ENCODE measurements at places on chromosomes 12 and 14. TPM values are rescaled to one million over a fixed set of nuclear protein-coding genes. Genes with fewer than 3 reads are reported as not detected.

The BEST3 gene
- polyA plus RNA-seq: not detected

The OTOGL gene
- 0.33 TPM for polyA plus RNA-seq

The SERPINA1 gene
- not detected for polyA plus RNA-seq

The DPPA3 gene
- polyA plus RNA-seq: not detected

The KRT3 gene
- not detected for polyA plus RNA-seq

The TNS2 gene
- polyA plus RNA-seq: 4.2 TPM

The SLC5A8 gene
- 0.12 TPM for polyA plus RNA-seq

The DDX47 gene
- 97.6 TPM for polyA plus RNA-seq

The SIX1 gene
- not detected for polyA plus RNA-seq

The GSC gene
- not detected for polyA plus RNA-seq

The ZBTB42 gene
- not detected for polyA plus RNA-seq

The ACVRL1 gene
- not detected for polyA plus RNA-seq

Measured in neural cell (in vitro differentiated cells).